Osteoblast (primary cell): ENCODE measurements at places on chromosomes 5 and 9. TPM values are rescaled to one million over a fixed set of nuclear protein-coding genes. Genes with fewer than 3 reads are reported as not detected.

Gene TMC1
- total RNA-seq = under 0.01 TPM in 1 of 2 replicates, not detected in the other

Gene TAF1L
- total RNA-seq = not detected in 2 replicates

Gene DNAJC25
- 7.1 and 8.3 TPM in 2 replicates for total RNA-seq

Gene NR5A1
- not detected in 2 replicates for total RNA-seq

Gene ZDHHC11B
- total RNA-seq = not detected in 2 replicates

Gene ADAMTSL2
- total RNA-seq = under 0.01 and 0.29 TPM in 2 replicates
